ENCODE measurements at places on chromosomes 6 and 20.

DNA sequence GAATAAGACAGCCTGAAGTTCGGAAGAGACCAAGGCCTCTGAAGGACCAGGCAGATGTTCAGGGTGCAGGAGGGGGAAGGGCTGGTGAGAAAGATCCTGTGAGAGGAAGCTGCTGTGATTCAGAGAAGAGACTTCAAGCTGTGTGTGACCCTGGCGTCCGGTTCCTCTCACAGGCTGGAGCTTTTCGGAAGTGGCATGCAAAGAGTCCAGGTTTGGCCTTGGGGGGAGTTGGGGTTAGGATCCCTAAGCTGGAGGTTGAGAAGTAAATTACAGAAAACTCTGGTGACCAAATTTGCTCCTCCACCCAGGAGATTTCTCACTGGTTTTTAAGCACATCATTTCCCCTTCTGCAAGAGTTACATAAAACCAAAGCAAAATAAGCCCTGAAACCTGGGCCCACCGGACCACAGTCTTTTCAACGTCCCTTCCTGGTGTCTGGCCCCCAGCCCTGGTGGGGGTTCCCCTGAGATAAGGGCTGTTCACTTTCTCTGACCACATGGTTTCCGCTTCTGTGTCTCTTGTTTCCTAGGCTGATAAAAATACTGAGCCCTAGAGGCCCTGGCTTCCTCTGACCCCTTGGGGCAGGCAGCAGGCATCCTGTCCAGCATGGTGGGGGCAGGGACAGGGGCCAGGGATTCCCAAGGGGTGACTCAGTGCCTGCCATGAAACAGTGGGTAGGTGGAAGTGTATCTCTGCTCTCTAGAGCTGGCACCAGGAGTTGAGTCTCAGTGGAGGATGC is 12.0 kb upstream of the LTA start:
- DNase-seq = peak; percentile 98

DNA sequence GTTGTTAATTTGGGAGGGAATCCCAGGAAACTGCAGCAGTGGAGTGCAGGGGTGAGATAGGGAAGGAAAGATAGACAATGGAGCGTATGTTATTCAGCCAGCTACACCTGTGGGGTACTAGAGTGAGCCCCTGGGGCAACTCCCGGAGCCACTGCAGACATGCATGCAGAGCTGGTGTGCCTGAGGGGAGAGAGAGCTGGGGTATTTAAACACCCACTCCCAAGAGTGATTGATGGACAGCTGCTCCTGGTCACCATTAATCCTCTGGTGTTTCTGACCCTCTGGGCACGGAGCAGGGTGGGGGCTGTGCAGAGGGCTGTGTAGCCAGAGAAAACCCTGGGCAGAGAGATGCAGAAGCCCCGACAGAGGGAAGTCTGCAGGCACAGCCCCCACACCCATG is 146.7 kb upstream of the CDH4 start:
- DNase-seq = no peak

DNA sequence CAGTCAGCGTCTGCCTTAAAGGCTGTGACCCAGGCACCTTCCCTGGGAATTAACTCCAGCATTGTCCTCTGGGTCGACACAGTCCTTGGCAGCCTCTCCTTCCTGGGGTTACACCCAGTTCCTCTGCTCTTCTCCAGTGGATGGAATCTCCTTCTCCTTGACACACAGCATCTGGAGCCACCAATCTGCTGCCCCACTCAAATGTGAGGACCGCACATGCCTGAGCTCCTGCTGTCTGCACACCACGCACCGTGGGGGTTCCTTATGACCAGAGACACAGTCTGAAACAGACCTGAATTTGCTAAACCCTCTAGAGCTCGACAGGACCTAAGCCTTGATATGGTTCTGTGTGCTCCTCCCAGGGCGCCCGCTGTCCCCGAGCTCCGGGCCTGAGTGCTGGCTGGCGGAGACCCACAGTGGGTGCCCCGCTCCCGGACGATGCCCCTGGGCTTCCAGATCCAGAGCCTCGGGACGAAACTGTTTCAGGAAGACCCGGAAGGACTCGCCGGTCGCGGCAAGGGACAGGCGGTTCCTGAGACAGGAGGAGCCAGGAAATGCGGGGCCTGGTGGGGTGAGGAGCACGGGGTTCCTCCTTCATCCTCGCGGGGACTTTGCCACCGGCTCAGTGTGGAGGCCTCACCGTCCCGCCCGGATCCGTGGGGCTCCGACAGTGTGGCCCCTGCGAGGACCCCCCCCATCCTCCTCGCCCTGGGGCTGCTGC is 2.5 kb upstream of the RAET1G start:
- peak; percentile 21 for DNase-seq

DNA sequence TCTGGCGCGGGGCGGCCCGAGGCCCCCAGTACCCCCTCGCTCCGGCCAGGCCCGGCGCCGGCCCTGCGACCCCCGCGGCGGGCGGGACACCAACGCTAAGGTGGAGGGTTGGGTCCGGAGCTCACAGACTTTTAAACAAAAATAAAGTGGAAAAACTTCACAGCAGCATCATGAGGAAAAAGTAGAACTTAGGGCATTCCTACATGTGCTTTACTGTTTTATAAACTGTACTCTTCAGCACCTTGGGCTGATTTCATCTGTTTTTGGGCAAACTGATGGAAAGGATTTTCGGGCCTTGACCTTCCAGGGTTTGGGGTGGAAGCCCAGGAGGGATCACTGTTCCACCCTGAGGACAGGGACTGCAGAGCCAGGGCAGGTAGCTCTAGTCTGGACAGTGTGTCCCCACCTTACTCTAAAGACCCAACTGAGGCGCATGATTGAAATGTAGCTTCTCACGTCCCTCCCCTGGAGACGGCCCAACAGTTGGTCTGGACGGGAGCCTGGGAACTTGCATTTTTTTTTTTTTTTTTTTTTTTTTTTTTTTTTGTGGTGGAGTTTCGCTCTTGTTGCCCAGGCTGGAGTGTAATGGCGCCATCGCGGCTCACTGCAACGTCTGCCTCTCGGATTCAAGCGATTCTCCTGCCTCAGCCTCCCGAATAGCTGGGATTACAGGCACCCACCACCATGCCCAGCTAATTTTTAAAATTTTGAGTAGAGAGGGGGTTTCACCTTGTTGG is 740 bp downstream of the NELFCD start:
- no peak for DNase-seq

DNA sequence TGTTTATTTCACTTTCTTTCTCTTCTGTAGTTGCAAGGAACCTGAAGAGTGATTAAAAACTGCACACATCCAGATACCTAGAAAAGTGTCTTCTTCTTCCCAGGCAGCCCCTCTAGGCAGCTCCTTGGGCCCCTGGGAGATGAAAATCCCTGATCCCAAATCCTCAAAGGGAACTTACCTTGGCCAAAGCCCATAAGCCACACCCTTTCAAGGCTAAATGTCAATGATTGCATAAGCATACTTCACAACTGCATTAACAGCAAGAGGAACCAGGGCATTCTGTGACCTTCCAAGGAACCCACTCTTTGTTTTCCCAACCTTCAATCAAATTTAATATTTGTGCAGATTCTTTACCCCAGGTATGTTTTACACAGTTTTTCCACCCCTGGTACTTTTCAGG is 4.4 kb upstream of the HMGN3 start:
- DNase-seq = peak; percentile 52

- DNase-seq = no peak
Observed at GRCh38 chr6:127924440-127924839, 23.6 kb upstream of the THEMIS start.

- no peak for DNase-seq
Observed at GRCh38 chr6:26387565-26387964, 4.7 kb downstream of the BTN2A2 start.

GRCh38 chr6:41408982-41409381 is 73.6 kb downstream of the NCR2 start:
- DNase-seq = no peak

GRCh38 chr6:104940238-104940892 is 16.5 kb upstream of the LIN28B start:
- no peak for DNase-seq

DNA sequence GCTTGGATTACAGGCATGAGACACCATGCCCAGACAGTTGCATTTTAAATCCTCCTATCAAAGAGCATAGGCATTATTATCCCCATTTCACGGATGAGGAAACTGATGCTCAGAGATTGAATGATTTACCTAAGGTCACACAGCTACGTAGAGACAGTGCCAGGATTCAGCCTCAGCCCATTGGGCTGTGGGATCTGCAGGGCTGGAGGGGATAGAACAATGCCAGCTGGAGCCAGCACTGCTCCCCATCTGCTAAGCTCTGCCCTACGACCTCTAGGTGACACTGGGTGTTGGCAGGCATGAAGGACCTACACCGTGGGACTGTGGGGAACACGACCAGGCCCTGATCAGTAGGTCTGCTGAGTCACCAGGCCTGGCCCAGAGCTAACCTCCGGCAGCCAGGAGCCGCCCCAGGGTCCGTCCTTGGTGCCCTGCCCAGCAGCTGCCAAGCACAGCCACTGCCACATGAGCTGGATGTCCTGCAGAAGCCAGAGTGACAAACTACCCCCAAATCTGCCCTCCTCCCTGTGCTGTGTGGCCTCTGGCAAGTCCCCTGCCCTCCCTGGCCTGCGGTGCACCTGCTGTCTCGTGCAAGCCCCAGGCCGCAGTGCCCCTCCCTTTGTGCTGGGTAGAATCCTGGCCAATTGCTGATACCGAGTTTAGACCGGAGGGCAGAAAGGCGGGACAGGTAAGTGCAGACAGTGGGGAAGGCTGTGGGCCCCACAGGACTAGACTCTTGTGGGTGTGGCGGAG is 47.6 kb upstream of the PTGIS start:
- DNase-seq = no peak

DNA sequence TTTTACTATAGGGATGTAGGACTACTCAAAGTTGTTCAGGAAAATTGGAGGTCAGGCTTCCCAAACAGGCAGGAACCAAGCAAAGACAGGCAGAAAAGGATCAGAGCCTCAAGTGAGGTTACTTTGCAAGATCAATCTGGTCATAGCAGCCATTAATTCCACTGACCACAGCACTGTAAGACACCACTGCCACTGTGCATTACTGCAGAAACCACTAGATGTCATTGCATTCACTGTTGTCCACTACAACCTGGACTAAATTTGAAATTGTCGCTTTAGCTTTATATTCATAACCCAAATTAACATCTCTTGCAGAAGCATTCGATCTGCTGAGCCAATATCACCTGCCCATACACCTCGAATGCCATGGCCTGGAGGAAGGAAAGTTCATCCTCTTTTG is 126.9 kb upstream of the UFL1 start:
- no peak for DNase-seq

DNA sequence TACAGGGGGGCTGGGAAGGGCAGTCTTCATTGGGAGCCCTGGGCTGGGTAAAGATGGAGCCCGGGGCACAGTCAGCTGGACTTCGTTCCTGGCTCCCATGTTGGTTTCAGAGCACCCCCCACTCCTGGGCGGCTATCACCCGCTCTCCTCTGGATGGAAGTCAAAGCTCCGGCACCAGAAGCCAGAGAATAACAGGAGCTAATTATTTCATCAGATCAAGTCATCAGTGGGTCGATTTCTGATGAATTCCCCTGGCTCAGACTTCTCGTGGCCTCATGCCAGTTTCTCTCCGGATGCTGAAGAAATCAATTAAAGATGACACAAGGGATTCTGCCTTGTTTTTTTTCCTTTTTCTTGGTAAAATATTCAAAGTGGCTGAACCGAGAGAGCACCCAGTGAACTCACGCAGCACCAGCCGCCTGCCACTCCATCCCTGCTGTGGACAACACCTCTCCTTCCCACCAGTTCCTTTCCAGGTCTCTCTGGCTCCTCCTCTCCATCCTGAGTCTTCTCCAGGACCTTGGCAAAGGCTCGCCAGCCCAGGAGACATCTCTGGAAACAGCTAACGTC is 22.5 kb downstream of the SULF2 start:
- DNase-seq = no peak

- no peak for DNase-seq
Observed at GRCh38 chr20:62567246-62568044, 74.9 kb upstream of the SLCO4A1 start.

DNA sequence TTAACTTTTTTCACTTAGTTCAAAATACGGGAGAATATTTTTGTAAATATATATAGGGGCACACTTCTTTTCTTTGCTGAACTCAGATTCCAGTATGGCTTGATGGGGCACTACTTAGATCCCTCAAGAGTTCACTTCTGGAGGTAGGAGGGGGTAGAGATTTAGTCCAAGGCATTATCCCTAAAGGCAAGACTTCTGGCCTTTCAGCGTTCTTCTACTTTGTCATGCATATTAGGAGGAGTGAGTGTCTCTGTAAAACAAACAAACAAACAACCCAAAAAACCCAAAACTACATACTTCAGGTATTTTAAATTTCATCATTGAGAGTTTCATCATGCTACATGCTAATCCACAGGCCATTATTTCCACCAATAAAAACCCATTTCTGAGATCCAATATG is 32.0 kb downstream of the SMPDL3A start:
- no peak for DNase-seq

GRCh38 chr20:59977086-59977485 is 18.9 kb downstream of the CDH26 start:
- DNase-seq = no peak

DNA sequence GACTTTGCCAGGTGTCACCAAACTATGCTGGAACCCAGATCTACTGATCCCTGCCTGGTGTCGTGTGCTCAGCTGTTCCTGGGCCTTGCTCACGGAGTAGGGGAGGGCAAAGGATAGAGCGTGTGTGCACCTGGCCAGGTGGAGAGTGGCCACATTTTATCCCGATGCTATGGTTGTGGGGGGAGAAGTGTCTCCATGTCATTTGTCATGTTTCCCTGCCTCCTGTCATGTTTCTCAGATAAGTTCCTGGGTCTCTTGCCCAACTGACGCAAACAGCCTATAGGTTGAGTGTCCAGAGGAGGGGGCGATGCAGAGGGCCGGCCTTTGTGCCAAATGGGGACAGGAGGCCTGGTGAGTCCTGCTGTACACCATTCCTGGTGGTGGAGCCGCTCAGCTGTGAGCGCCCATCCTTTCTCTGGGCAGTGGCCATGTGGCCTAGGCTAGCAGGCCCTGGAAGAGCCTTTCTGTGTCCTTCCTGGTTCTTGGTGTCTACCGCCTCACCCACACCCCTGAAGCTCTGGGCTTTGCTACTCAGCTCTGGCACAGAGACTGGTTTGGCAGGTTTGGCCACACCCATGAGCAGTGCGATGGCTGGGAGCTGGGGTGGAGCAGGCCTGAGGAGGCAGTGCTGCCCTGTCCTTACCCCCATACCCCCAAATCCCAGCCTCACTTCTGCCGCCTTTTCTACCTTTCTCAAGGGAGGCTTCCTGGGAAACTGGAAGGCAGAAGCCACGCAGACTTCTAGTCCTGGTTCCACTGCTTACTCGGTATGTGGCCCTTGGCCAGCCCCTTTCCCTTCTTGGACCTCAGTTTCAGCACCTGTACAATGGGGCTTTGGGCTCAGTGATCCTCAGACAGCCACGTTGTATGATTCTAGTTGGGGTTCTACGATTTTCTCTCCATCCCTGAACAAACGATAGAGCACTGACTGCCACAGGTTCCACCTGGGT is 32.3 kb upstream of the EPB41L1 start:
- no peak for DNase-seq
